ENCODE measurements at places on chromosomes 6 and 20.

DNA sequence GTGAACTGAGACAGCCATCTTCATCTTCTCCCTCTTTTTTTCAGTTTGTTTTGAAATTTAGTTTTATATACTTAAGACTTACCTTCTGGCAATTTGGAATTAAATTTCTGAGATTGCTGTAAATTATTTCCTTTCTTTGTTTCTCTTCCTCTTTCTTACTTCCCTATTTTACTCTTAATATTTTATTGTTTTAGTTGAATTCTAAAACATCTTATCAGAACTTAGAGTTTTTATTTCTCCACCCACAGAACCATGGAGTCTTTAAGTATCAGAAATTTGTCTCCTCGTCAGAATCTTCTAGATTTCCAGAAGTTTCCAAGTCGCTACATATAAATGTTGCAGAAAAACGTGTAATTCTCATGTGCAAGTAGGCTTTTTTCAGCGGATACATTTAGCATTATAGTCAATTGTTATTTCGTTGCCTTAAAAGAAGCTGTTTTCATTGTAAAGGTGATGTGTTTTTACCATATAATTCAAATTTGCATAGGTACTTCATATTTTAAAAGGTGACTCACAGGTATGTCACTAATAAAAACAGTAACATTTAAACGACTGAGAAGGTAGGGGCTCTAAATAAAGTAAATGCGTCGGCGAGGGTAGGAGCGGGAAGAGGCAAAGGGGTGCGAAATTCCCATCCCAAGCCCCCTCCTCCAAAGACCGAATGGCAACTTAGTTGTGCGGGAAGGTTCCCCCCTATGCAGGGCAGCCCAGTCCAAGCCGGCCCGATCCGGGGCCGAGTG, 866 bp upstream of the MYO6 start:
- peaks cover 28% of the 10 kb centered on the region for H3K4me1 ChIP-seq
- H3K27ac ChIP-seq, result peak overlapping the region; percentile 93
- H3K36me3 ChIP-seq, result peaks cover 4% of the 10 kb centered on the region
- H3K4me3 ChIP-seq, result peak overlapping the region; percentile 94
- no peaks in the 10 kb centered on the region for H3K27me3 ChIP-seq
- no peak for DNase-seq

DNA sequence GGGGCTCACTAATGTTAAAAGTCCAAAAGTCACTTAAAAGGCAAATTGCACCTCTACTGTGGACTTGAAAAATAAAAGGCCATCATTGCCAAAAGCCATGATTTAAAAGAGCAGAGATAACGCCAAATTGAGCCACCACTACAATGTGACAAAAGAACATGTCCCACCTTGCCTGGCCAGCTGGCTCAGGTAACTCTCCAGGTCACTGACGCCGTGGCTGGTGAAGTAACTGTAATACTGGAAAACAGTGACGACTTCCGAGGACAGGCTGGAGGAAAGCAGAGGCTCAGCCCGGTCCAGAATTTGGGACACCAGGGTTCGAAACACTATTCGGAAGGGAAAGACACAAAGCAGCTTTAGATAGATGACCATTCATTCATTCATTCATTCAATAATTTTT, 29.3 kb upstream of the ARMH2 start:
- H3K4me1 ChIP-seq, result peaks cover 30% of the 10 kb centered on the region
- no peak for DNase-seq
- H3K4me3 ChIP-seq, result no peak overlapping the region
- no peaks in the 10 kb centered on the region for H3K36me3 ChIP-seq

GRCh38 chr6:164078532-164079274, 664.2 kb downstream of the QKI start:
- H3K27ac ChIP-seq, result no peak overlapping the region
- no peaks in the 10 kb centered on the region for H3K36me3 ChIP-seq
- no peaks in the 10 kb centered on the region for H3K4me1 ChIP-seq
- no peak for DNase-seq

DNA sequence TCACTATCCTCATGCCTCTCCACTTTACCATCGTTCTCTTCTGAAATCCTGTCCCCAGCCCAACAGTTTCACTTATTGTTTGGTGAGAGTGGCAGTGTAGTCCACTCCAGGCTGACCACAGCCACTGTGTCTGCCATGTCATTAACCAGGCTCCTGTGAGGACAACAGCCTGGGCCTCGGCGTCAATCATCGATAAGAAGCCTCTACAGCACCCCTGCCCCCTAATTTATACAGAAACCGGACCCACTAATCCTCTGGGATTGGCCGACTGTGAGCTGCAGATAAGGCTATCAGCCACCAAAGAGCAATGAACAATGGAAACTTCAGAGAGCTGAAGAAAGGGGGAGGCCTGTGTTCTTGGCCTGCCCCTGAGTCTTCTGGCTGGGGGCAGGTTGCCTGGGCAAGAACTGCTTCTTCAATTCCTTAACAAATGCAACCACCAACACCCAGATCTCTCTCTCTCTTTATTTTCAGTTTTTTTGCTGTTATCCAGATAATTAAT, 3.4 kb downstream of the EGFL8 start:
- no peak for DNase-seq
- H3K4me1 ChIP-seq, result peaks cover 12% of the 10 kb centered on the region
- no peaks in the 10 kb centered on the region for H3K27me3 ChIP-seq
- H3K36me3 ChIP-seq, result peaks cover 34% of the 10 kb centered on the region

DNA sequence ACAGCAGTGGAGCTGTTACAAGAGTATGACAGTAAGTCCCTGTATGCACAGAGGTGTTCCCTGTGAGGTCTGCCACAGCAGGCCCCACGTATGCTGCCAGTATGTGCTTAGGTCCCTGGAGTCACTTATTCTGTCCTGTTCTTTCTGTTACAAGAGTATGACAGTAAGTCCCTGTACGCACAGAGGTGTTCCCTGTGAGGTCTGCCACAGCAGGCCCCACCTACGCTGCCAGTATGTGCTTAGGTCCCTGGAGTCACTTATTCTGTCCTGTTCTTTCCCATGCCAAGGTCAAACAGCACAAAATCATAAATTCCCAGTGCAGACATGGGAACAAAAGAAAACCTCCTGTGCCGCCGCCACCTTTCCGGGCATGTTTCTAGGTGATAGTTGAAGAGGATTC, 192.2 kb downstream of the SASH1 start:
- no peak overlapping the region for H3K27ac ChIP-seq
- peaks cover 50% of the 10 kb centered on the region for H3K36me3 ChIP-seq
- H3K27me3 ChIP-seq, result no peaks in the 10 kb centered on the region
- H3K4me3 ChIP-seq, result no peak overlapping the region

- no peak for DNase-seq
- peak overlapping the region; percentile 36 for H3K27ac ChIP-seq
- peaks cover 4% of the 10 kb centered on the region for H3K4me1 ChIP-seq
- H3K4me3 ChIP-seq, result no peak overlapping the region
- no peaks in the 10 kb centered on the region for H3K27me3 ChIP-seq
Measured at GRCh38 chr20:47479506-47479905, 22.2 kb upstream of the NCOA3 start.

DNA sequence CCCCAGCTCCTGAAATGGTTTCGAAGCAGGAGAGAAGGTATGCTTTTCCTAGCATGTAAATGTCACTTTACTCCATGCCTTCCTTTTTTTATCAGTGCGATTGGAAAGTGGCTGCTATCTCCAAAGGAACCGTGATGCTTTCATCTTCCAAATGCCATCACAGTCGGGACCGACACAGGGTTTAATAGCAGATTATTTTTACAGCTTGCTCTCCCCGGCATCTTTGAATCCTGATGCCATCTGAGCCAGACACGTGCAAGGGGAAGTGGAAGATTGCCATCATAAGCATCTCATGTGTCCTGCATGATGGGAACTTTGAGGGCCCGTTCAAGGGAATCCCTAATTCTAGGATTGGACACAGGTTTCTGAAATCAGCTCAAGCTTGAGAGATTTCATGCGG, 253.4 kb upstream of the KCNG1 start:
- no peak for DNase-seq
- no peaks in the 10 kb centered on the region for H3K27me3 ChIP-seq
- H3K36me3 ChIP-seq, result no peaks in the 10 kb centered on the region
- no peak overlapping the region for H3K4me3 ChIP-seq
- no peaks in the 10 kb centered on the region for H3K4me1 ChIP-seq

DNA sequence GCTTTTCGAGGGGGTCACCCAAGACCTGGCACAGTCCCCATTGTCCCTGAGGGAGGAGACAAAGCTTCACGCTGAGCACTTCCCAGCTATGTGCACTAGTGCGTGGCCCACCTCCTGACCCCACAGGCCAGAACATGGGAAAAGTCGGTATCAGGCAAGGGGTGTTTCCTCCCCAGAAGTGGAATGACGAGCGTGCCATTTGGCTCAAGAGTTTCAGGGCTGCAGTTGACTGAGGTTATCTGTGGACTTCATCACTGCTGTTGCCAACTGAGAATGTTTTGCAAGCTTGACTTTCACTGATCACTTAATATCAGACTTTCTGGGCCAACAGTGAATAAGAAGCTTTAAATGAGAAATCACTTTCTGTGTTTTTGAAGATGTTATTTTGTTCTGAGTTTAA, 137.0 kb upstream of the AFDN start:
- H3K4me1 ChIP-seq, result peaks cover 19% of the 10 kb centered on the region
- DNase-seq, result no peak
- H3K27ac ChIP-seq, result no peak overlapping the region
- H3K36me3 ChIP-seq, result no peaks in the 10 kb centered on the region

- H3K27ac ChIP-seq, result no peak overlapping the region
- H3K27me3 ChIP-seq, result no peaks in the 10 kb centered on the region
- no peaks in the 10 kb centered on the region for H3K36me3 ChIP-seq
- no peak for DNase-seq
- no peak overlapping the region for H3K4me3 ChIP-seq
Measured at GRCh38 chr6:2140438-2141128, 104.8 kb downstream of the GMDS start.

DNA sequence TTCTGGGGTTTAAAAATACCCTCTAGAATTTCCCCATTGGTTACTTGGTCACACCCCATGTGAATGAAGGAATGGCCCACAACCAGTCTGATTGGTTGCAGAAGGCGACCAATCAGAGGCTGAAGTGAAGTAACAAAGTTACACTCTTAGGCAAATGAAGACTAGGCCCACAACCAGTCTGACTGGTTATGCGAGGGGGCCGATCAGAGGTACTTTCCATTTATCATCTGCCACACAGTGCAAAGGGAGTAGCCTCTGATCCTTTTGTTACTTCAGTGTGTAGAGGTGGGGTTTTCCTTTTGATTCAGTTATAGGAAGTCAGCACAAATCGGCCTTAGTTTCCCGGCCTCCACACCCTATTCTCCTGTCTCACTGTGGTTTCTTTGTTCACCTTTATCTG, 61.2 kb upstream of the SGK1 start:
- H3K27ac ChIP-seq, result peak overlapping the region; percentile 97
- peaks cover 24% of the 10 kb centered on the region for H3K4me1 ChIP-seq
- no peaks in the 10 kb centered on the region for H3K27me3 ChIP-seq

DNA sequence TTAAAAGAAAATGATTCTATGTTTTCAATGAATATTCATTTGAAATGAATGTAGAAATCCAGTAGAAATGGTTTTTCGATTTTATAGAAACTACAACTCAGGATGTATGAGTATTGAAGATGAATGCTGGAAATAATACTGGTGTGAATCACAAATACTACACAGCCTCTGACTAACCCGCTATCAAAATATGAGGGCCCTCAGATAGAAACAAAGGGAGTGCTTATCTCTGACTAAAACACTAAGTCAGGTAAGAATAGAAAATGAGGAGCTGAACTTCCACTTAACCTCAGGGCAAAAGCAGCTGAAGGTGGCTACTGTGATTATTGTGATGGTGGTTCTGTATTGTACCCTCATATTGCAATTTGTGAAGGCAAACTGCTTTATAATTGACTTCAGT, 220.9 kb upstream of the RNF217 start:
- H3K36me3 ChIP-seq, result no peaks in the 10 kb centered on the region
- H3K4me1 ChIP-seq, result no peaks in the 10 kb centered on the region
- no peaks in the 10 kb centered on the region for H3K27me3 ChIP-seq

- H3K4me3 ChIP-seq, result no peak overlapping the region
- no peak overlapping the region for H3K27ac ChIP-seq
- no peaks in the 10 kb centered on the region for H3K27me3 ChIP-seq
- peaks cover 5% of the 10 kb centered on the region for H3K4me1 ChIP-seq
Measured at GRCh38 chr6:20841806-20842205, 307.5 kb downstream of the CDKAL1 start.

DNA sequence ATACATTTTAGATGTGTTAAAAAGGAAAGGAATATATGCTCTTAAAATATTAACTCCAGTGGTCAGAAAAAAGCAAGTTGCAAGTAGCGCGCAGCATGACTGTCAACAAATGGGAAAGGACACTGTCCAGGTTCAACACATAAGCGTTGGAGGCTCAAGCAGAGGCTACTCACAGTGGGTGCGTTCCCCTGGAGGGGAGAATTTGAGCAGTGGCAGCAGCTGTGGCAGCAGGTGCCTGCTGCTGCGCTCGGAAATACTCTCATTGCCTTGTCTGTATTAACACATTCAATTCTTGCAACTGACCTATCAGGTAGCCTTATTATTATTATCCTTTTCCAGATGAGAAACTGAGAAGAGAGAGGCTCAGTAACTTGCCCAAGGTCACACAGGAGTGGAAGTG, 21.9 kb upstream of the CCN6 start:
- H3K27ac ChIP-seq, result no peak overlapping the region
- no peaks in the 10 kb centered on the region for H3K36me3 ChIP-seq
- H3K4me1 ChIP-seq, result peaks cover 23% of the 10 kb centered on the region
- H3K27me3 ChIP-seq, result peaks cover 4% of the 10 kb centered on the region
- DNase-seq, result no peak

GRCh38 chr6:93389192-93389591, 30.2 kb downstream of the EPHA7 start:
- peaks cover 18% of the 10 kb centered on the region for H3K36me3 ChIP-seq
- peaks cover 6% of the 10 kb centered on the region for H3K4me1 ChIP-seq
- no peaks in the 10 kb centered on the region for H3K27me3 ChIP-seq
- H3K27ac ChIP-seq, result no peak overlapping the region

- DNase-seq, result no peak
- peaks cover 3% of the 10 kb centered on the region for H3K27me3 ChIP-seq
- peaks cover 19% of the 10 kb centered on the region for H3K4me1 ChIP-seq
- H3K36me3 ChIP-seq, result no peaks in the 10 kb centered on the region
Measured at GRCh38 chr20:57439432-57439831, 48.2 kb downstream of the RBM38 start.

- H3K4me1 ChIP-seq, result peaks cover 15% of the 10 kb centered on the region
- no peak overlapping the region for H3K4me3 ChIP-seq
- peaks cover 46% of the 10 kb centered on the region for H3K36me3 ChIP-seq
- H3K27ac ChIP-seq, result no peak overlapping the region
- no peak for DNase-seq
- H3K27me3 ChIP-seq, result no peaks in the 10 kb centered on the region
Measured at GRCh38 chr6:56532766-56533551, 109.7 kb downstream of the DST start.

- no peaks in the 10 kb centered on the region for H3K36me3 ChIP-seq
- peaks cover 35% of the 10 kb centered on the region for H3K4me1 ChIP-seq
- H3K27me3 ChIP-seq, result peaks cover 9% of the 10 kb centered on the region
- no peak for DNase-seq
- H3K27ac ChIP-seq, result no peak overlapping the region
Measured at GRCh38 chr6:24933868-24934401, 1.8 kb downstream of the RIPOR2 start.

GRCh38 chr20:44576297-44576696, 6.1 kb upstream of the PKIG start:
- peaks cover 41% of the 10 kb centered on the region for H3K4me1 ChIP-seq
- no peak overlapping the region for H3K4me3 ChIP-seq
- no peak overlapping the region for H3K27ac ChIP-seq
- no peaks in the 10 kb centered on the region for H3K27me3 ChIP-seq
- no peaks in the 10 kb centered on the region for H3K36me3 ChIP-seq

GRCh38 chr20:44728801-44729443, 13.8 kb downstream of the CCN5 start:
- H3K4me1 ChIP-seq, result peaks cover 10% of the 10 kb centered on the region
- no peak for DNase-seq
- no peak overlapping the region for H3K27ac ChIP-seq
- no peaks in the 10 kb centered on the region for H3K36me3 ChIP-seq
- H3K27me3 ChIP-seq, result peaks cover 5% of the 10 kb centered on the region
- no peak overlapping the region for H3K4me3 ChIP-seq

All from type B pancreatic cell (in vitro differentiated cells).